Naive thymus-derived CD8-positive, alpha-beta T cell (primary cell): ENCODE measurements at places on chromosomes 2 and 18.

DNA sequence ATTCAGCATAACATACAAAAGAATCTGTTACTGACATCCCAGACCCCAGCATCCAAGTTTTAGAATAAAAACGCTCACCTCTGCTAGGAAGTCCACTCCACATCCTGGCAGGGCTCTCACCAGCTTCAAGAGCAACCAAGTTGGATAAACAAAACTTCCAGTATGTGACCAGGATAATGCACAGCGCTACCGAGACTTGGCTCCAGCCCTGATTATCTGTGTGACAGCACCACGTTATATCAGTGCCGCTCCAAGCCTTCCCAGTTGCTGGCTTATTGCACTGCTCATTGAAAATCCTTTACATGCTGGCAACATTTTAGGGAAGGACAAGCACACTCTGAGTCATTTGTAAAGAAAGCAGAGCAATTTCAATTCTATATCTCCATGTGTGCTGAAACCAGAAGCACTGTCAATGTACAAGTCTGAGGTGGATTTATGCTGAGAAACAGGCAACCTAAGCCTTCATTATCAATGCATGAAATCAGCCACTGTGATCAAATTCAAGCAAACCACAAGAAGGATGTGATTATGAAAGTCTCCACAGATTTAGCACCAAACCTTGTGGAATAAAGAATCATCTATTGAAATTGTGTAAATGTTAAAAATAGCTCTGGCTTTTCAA lies 115.7 kb downstream of the ZNF385B start:
- no peak for DNase-seq

- DNase-seq, result no peak
These were observed 59.8 kb downstream of the INHBB start for GRCh38 chr2:120405759-120406099.

DNA sequence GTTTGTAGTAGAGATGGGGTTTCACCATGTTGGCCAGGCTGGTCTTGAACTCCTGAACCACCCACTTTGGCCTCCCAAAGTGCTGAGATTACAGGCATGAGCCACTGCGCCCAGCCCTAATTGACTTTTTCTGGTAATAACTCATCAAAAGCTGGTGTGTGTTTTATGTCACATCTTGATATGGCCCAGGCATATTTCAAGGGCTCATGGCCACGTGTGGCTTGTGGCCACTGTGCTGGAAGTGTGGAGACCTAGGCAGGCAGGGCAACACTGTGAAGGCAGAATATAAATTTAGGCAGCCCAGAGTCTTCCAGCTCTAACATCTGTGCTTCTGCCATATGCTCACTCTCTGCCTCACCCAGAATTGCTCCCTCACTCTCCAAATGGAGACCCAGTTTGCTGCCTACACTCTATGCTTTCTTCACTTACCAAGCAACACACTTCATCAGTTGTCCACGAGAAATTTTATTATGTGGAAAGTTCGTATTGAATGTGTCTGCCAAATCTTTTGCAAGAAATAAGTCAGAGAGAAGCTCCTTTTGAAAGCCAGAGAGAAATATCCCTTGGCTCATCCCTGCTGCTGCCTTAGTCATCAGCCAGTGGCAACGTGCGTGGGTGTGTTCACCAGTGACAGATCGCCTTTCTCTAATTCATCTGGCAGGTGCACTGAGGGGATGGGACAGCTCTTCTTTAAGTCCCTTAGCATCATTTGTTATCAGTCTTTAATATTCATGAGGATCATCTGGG lies 129.4 kb upstream of the CXCR4 start:
- DNase-seq, result no peak

DNA sequence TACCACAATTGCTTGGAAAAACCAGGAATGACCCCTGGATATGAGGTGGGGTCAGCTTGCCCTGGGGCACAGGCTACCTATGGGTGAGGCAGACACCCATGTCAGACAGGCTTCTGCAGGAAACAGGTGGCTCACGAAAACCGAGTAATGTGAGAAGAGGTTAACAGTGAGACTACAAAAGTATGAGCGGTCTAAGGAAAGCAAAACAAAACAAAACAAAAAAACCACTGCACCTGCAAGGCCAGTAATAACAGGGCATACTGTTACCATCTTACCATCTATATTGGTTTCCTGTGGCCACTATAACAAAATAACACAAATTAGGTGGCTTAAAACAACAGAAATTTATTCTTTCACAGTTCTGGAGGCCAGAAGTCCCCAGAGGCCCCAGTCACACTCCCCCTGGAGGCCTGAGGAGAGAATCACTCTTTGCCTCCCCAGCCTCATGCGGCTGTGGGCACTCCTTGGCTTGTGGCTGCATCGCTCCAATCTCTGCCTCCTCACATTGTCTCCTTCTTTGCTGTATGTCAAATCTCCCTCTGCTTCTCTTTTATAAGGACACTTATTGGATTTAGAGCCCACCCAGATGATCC lies 86.6 kb upstream of the EPC2 start:
- no peak for DNase-seq

- DNase-seq, result no peak
These were observed 7.5 kb downstream of the CD207 start for GRCh38 chr2:70828115-70828514.

DNA sequence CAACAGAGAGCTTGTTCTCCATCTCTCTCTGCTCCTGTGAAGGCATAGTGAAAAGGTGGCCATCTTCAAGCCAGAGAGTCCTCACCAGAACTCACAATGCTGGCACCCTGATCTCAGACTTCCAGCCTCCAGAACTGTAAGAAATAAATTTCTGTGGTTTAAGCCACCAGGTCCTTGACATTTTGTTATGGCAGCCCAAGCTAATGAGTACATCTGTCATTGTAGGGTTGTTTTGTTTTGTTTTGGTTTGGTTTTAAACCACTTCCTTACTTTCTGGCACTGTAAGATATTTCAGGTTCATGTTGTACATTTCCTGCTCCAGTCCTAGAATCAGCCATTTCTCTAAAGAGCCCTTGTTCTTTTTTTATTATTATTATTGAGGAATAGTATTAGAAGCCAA lies 171.2 kb downstream of the CPS1 start:
- no peak for DNase-seq
